ENCODE measurements at places on chromosomes 13 and 19.

- no peak for DNase-seq
Observed at GRCh38 chr13:95642028-95642621, 2.4 kb downstream of the DZIP1 start.

GRCh38 chr19:3336680-3337523, 29.5 kb upstream of the NFIC start:
- DNase-seq: no peak

- DNase-seq: no peak
Observed at GRCh38 chr13:97165502-97166425, 56.4 kb upstream of the MBNL2 start.

DNA sequence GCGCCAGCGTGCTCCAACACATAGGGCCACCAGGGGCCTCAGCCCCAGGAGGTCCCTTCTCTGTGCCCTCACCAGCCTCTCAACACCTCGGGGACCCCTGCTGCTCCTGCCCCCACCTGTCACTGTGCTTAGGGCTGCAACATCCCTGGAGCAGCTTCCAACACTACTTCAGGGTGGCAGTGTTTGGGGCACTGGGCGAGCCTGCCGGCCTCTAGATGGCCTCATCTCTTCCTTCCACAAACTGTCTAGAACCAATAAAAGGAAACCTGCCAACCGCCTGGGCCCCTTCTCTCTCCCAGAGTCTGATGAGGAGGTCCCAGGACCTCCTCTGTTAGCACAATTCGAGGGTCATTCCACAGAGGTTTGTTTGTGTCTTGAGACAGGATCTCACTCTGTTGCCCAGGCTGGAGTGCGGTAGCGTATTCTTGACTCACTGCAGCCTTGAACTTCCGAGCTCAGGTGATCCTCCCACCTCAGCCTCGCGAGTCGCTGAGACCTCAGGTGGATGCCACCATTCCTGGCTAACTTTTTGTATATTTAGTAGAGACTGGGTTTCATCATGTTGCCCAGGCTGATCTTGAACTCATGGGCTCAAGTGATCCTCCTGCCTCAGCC, 10.1 kb upstream of the SHD start:
- no peak for DNase-seq

GRCh38 chr13:70568571-70568970, 460.3 kb upstream of the KLHL1 start:
- DNase-seq: peak; percentile 54

DNA sequence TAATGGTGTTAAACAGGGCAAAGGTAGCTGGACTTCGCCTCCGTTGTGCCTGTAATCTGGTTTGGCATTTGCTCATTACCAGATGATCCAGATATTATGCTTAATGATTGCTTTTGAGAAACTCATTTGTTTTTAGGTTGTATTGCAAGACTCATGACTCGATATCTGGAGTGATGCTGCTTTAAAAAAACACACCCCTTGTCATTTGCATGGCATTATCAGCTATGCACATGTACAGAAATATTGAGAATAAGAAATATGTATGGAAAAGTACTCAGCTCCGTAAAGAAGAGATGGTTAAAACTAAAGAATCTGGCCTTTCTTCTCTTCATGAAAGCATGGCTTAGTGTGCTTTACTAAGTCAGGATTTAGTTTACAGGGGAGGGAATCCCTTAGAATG, 95.0 kb downstream of the ARHGEF7 start:
- DNase-seq: no peak

GRCh38 chr13:59890054-59890453, 273.7 kb downstream of the DIAPH3 start:
- no peak for DNase-seq

DNA sequence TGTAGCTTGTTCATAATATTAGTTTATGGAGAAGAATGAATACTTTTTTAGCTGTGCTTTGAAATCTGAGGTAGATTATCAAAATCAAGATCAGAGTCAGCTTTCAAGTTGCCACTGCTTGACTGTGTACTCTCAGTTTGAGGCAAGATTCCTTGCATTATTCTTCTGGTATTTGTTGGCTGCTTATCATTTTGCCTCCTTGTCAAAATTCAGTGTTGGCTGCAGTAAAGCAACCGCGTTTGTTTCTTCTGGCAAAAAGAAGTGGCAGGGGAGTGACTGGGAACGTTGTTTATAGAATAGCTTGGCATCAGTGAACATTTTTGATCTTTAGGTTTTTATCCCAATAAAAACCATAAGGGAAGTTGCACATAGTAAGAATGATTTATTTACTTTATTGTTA, 419.3 kb upstream of the GPC6 start:
- DNase-seq: no peak

DNA sequence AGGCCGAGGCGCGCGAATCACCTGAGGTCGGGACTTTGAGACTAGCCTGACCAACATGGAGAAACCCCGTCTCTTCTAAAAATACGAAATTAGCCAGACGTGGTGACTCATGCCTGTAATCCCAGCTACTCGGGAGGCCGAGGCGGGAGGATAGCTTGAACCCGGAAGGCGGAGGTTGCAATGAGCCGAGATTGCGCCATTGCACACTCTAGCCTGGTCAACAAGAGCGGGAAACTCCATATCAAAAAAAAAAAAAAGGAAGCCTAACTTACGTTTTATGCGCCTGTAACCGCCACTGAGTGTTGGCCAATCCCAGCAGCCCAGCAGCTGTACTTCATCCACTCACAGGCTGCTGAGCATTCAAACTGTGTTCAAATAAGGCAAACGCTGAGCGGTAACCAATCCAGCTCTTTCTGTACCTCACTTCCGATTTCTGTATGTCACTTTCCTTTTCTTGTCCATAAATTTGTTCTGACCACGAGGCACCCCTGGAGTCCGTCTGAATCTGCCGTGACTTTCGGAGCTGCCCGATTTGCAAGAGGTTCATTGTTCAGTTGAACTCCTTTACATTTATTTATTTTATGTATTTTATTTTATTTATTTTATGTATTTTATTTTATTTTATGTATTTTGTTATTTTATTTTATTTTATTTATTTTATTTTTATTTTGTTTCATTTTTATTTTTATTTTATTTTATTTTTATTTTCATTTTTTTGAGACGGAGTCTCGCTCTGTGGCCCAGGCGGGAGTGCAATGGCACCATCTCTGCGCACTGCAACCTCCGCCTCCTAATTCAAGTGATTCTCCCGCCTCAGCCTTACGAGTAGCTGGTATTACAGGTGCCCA, 18.2 kb downstream of the DPRX start:
- DNase-seq: no peak

DNA sequence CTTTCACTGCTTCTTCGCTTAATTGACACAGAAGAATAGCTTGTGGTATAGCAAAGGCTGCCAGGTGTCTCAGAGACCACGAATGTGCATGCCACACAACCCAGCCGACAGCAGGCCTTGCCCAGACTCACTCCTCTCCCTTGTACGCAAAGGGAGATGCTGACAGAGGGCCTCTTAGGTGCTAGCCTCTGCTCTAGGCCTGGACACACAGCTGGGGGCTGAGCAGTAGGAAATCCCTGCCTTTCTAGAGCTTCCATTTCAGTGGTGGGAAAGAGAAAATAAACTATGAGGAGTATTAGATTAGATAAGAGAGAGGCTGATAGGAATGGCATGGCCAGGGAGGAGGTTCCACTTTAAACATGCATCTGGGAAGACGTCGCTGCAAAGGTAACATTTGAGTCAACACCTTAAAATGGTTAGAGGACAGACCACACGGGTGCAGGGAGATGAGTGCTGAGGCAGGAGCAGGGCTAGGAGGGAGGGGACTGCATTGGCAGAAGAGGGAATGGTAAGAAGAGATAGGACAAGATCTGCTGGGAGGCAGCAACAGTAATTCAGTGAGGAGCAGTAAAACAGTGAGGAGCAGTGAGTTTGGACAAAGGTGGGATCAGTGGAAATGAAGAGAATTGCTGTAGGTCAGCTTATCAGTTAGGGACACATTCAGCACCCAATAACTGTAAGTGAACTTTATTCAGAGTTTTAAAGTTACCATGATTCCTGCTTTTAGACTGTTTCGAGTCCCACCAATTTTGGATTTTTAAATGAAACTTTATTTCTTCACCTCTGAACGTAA, 100.0 kb downstream of the RNF17 start:
- DNase-seq: no peak

DNA sequence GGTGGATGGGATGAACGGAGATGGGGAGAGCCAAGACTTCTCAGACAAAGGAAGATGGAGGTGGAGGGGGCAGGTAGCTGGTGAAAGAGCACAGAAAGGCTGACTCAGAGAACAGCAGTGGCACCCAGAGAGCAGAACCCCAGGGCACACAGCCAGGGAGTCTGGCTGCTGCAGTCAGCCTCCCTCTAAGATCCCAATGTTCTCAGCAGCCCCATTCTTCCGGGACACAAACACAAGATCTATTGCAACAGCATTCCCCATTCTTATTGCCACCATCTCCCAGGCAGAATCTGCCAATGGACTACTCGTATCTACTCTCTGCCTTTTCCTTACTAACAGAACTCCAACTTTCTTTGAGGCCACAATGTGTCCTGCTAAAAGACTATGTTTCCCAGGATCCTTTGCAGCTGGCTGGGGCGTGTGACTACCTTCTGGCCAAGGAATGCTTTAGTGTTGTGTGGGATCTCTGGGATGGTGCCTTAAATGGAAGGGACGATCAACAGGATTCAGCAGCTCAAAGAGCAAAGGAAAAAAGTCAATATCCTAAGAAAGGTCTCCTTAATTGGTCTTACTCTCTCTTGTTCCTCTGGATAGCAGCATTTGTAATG, 7.5 kb downstream of the THAP8 start:
- no peak for DNase-seq

- DNase-seq: no peak
Observed at GRCh38 chr19:15196360-15197005, 4.3 kb downstream of the NOTCH3 start.

DNA sequence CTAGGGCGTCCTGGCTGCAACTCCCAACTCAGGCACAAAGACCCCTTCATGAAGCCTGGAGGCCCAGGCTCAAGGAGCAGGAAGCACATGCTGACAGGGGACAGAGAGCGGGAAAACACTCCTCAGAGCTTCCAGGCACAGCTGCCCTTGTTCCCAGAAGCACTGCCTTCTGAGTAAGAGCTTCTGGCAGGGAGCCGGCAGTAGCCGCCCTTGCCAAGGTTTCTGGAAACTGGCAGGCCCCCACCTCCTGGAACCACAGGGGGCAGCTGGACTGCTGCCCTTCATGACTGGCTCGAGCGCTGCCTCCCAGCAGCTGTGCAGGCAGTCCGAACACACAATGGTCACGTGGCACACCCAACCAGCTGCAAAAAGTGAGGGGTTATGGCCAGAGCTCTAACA, 33.6 kb upstream of the EPHX3 start:
- no peak for DNase-seq

DNA sequence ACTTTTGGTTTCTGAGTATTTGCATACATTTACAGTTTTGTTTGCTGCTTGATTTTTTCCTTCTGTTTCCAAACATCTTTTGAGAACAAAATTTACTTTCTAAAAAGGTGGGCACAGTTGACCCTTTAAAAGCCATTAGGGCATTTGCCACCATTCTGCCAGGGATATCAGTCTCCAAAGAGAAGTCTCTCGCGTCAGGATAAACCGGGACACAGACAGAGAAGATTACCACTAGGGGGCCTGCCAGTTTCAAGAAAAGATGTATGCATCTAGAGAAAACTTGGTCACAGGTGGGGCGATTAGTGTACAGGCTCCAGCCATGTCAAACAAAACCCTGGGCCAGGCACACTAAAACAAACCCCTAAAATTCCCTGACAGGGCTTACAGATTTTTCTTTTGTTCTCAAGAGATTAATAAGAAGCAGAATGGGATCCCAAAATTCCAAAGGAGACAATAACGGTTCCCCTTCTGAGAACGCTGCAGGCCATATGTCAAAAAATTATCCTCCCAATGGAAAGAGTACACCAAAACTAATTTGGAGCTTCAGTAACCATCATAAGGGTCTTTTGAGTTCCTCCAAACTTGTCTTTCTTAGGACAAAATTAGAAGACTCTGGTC, 10.7 kb upstream of the PABPC3 start:
- no peak for DNase-seq

DNA sequence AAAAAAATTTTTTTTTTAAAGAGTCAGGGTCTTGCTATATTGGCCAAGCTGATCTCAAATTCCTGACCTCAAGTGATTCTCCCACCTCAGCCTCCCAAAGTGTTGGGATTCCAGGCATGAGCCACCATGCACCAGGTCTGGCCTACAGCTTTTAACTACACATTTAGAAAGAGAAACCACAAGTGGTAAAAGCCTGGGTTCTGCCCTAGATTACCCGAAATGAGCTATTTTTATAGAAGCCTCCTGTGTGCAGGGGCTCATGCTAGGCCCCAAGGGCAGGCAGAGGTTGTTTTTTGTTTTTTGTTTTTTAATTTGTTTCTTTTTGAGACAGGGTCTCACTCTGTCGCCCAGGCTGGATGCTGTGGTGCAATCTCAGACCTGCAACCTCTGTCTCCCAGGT, 14.0 kb upstream of the MYADM start:
- no peak for DNase-seq

- DNase-seq: peak; percentile 10
Observed at GRCh38 chr19:355134-355533, 10.5 kb upstream of the MIER2 start.

- no peak for DNase-seq
Observed at GRCh38 chr13:34303346-34303745, 485.4 kb downstream of the RFC3 start.

DNA sequence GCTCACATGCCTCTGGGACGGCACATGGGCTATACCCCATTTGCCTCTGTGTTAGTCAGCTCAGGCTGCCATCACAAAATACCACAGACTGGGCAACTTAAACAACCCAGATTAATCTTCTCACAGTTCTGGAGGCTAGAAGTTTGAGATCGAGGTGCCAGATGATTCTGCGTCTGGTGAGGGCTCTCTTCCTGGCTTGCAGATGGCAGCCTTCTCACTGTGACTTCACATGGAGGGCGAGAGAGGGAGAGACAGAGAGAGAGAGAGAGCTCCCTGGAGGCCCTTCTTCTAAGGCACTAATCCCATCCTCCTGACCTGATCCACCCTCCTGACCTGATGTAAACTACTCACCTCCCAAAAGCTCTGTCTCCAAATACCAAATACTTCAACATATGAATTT, 55.0 kb downstream of the GPR12 start:
- DNase-seq: no peak

DNA sequence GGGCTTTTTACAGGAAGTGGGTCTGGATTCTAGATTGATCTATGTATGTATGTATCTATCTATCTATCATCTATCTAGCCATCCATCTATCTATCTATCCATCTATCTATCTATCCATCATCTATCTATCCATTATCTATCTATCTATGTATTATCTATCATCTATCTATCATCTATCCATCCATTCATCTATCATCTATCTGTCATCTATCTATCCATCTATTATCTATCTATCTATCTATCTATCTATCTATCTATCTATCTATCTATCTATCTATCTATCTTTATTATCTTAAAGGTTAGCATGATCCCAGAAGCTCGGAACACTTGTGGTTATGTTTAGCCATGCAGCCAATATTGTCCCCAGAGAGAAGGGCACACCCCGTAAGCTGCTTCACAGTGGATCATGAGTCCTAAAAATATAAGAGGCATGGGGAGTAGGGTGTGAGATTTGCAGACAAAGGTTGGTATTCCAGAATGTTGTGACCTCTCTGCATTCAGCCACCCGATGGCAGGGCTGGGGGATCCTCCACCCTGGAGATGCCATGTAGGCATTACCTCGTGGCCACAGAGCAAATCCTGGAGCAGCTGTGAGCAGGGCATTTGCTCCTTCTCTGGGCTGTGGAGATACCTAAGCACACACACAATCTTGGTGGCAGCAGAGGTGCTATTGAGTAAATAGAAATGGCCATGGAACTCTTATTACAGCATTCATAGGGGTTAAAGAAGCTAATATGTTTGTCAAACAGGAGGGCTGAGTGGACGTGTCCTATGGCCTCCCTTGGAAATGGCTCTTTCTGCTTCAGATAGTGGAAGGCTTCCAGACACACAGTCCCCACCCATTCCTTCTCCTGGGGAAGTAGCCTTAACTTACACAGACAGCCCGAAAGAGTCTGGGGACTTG, 310.0 kb upstream of the TSHZ3 start:
- no peak for DNase-seq

All from LoVo (cell line).